ENCODE measurements at places on chromosomes 4 and X.

- no peak for DNase-seq
These were observed 14.7 kb downstream of the RGS12 start for GRCh38 chr4:3307486-3307885.

GRCh38 chr4:187215438-187215837, 491.8 kb upstream of the FAT1 start:
- no peak for DNase-seq

DNA sequence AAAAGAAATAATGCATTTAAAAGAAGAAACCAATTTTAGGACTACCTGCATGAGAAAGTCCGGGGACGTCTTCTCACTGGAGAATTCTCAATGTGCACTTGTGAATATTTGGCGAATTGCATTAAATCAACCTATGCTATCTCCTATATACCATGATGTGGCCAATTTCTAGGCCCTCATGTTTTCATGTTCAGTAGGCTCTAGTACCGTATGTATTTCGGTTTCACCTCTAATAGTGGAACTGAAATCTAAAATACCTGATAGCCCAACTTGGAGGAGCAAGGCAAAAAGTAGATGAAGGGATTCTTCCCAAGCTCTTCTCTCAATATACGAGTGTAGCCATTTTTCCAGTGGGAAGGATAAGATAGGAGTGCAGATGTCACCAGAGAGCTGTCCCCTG, 11.4 kb upstream of the FGF2 start:
- DNase-seq: no peak

- no peak for DNase-seq
These were observed 46.0 kb downstream of the PCGF3 start for GRCh38 chr4:751676-752075.

- DNase-seq: no peak
These were observed 189.8 kb upstream of the PSAPL1 start for GRCh38 chr4:7624396-7624980.

- no peak for DNase-seq
These were observed 2.1 kb downstream of the DCLK2 start for GRCh38 chr4:150080337-150080736.

DNA sequence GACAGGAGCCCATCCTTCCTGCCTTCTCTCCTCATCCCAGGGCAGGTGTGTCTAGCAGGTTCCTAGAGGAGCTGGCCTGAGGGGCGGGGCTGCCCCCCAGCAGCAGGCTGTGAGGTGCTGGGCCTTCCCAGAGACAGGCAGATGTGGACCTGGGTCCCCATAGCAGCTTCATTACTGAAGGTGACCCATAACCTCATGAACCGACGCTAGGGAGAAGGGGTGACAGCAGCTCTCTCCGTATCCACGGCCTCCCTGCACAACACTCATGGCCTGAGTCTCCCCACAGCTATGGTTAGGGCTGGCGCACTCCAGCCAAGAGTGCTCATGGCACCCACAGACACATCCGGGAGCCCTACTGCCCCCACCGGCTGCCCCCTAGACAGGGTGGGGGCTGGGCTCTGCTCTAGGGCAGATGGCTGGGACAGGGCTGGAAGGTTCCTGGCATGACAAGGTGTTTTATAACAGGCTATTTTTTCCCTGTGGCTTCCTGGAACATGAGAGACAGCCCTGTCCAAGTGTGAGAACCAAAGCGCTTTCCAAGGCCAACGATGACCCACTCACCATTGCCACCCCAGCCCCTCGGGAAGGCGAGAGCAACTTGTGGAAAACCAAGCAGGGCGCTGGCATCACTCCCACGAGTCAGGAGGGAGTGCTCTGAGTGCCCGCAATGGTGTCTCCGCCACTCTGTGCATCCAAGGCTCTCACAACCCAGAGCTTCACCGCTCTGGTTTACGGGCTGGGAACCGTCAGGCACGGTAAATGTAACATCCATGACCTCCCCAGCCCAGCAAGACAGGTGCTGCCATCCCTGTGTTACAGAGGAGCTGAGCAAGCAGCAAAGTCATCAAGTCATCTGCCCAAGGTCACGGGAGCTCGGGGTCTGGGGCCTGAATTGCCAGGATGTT, 59.8 kb downstream of the ACOX3 start:
- no peak for DNase-seq

DNA sequence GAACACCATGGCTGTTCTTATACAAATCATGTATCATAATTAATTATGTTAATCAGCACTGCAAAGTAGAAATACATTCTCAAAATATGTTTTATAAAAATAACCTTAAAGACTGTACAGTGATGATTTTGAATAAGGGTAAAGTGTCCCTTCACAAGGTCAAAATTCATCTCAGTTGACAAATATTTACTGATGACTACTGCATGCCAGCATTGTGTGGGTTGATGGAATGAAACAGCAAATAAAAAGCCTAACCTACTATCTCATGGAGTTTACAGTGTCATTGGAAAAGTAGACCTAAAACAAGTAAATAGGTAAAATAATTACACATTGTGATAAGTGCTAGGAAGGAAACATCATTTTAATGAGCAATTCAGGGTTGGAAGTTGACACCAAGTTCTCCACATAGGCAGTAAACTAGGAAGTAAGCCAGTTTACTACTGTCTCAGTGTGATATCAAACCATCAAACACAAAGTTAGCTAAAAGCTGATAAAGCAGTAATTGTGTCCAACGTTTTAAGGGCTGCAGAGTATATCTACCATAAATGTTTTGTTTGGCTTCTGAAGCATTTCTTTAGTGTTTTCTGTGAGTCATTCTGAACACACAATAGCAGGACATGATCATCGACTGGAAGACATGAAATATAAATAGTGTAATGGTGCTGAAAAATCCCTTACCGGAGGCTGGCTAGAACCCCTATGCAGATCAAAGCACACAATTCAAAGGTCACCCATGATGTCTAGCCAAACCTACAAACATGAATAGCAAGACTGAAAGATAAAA, 221.8 kb downstream of the DACH2 start:
- DNase-seq: no peak

- DNase-seq: no peak
These were observed 120.5 kb downstream of the CAMK2D start for GRCh38 chr4:113641025-113641431.

DNA sequence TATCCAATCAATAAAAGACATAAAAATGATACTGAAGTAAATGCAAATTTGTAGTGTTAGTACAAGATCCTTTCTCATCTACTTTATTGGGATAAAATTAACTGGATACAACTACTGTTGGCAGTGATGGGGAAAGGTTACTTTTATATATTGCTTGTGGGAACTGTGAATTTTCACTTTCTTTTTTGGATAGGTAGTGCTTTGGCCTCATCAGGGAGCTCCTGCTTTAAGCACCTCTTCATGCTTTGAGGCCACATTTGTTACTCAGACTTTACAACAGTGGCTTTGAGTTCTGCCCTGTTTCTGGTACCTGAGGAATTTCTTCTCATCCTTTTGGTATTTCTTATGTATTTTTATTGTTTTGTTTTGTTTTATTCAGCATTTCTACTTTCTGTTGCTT, 316.8 kb upstream of the ZCCHC13 start:
- no peak for DNase-seq

DNA sequence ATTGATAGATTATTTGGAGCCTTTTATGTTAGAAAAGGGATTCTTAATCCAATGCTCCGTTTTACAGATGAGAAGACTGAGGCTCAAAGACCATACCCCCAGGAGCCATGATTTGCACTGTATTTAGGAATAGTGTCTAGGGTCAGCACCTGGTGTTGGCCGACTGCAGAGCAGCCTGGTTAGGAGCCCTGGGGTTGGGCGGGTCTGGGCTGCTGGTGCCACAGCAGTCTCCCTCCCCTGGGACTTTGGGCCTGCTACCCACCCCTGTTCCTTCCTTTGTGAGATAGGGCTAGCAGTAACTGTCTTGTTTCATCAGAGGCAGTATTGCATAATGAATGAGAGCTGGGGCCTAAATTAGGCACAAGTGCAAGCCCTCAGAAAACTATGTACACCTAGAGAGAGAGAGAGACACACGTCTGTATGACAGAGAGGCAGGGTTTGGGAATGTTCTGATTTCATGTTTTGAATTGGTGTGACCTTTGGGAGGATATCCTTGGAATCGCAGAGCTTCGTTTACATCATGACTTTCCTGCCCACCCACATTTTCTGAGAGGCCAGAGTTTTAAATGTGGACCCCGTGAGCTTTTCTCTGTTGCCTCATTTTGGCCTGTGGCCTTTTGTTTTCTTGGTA, 111.7 kb downstream of the PTTG2 start:
- DNase-seq: peak; percentile 36

Measured in renal cortical epithelial cell (primary cell).